GDM1 (cell line): ENCODE measurements at places on chromosomes 5 and 9.

- DNase-seq = no peak
These were observed 407.7 kb upstream of the GRAMD2B start for GRCh38 chr5:126015235-126016181.

GRCh38 chr9:115712981-115713380, 440.6 kb upstream of the PAPPA start:
- DNase-seq = no peak

DNA sequence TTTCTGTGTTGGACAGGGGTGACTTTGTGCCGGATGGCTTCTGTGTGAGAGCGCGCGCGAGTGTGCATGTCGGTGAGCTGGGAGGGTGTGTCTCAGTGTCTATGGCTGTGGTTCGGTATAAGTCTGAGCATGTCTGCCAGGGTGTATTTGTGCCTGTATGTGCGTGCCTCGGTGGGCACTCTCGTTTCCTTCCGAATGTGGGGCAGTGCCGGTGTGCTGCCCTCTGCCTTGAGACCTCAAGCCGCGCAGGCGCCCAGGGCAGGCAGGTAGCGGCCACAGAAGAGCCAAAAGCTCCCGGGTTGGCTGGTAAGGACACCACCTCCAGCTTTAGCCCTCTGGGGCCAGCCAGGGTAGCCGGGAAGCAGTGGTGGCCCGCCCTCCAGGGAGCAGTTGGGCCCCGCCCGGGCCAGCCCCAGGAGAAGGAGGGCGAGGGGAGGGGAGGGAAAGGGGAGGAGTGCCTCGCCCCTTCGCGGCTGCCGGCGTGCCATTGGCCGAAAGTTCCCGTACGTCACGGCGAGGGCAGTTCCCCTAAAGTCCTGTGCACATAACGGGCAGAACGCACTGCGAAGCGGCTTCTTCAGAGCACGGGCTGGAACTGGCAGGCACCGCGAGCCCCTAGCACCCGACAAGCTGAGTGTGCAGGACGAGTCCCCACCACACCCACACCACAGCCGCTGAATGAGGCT, at the start of gene ADRB2:
TSS of gene ADRB2 (plus strand) at position 559 of the 686 bp plus-strand sequence. CDS start 221 bp downstream, outside the sequence.
- DNase-seq = peak; percentile 93

DNA sequence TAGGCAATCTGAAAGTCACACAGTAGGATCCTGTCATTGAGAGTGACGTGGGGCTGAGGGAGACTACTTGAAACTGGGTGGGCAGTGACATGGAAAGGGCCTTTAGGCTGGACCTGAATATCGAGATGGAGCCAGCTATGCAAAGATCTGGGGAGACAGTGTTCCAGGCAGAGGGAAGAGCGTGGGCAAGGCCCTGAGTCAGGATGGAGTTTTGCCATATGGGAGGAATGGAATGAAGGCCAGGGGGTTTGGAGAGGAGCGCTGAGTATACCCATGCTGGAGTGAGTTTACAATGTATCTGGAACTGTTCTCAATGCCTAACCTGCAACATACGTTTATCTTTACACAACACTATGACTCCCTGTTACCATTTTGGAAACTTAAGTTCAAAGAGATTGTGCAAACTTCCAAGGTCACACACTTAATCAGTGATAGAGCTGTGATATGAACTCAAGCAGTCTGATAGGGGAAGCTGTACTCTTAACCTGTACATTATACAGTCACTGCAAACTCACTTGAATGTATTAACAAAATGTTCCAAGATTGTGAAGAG, 33.5 kb downstream of the INSYN2B start:
- no peak for DNase-seq

GRCh38 chr5:10482791-10483530, 41.3 kb downstream of the ROPN1L start:
- DNase-seq = no peak

DNA sequence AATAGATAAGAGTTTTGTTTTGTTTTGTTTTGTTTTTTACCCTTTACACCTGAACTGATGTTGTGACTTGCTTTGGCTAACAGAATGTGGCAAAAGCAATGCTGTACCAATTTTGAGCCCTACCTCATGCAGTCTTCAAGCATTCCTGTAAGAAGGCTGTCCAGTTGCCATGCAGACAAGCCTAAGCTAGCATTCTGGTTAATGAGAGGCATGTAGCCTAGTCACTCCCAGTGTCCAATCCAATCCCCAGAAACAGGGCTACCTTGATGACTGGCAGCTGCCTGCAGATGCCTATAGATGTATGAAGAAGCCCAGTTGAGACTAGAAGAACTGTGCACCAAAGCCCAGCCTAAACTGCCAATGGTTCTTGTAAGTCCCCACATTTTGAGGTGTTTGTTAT, 9.4 kb upstream of the EFNA5 start:
- DNase-seq = no peak

- no peak for DNase-seq
These were observed 287.7 kb downstream of the ACTL7B start for GRCh38 chr9:108568093-108568492.

DNA sequence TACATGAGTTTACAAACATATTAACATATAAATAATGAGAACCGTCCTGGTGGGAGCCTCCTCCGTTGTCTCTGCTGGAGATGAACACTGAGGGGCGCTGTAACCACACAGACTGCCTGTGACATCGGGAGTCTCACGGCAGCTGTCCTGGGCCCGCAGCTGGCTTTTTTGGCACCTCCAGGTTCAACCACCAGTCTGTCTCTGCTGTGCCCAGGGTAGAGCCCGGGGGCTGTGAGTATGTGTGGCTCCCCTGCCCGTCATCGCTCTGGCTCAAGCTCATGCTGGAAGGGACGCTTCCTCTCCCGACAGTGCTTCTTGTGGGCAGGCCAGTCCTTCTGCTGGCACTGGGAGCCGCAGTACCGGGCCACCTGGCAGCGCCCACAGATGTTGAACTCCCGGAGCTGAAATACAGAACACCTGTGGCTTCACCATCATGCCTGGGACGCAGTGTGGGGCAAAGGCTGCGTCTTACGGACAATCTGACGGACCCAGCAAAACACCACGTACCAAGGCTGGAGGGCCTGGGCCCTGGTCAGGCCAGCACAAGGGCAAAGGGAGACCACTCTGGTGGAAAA, 3.6 kb upstream of the DPH7 start:
- peak; percentile 4 for DNase-seq

- DNase-seq = no peak
These were observed 481.2 kb downstream of the ACTL7B start for GRCh38 chr9:108374626-108375025.

DNA sequence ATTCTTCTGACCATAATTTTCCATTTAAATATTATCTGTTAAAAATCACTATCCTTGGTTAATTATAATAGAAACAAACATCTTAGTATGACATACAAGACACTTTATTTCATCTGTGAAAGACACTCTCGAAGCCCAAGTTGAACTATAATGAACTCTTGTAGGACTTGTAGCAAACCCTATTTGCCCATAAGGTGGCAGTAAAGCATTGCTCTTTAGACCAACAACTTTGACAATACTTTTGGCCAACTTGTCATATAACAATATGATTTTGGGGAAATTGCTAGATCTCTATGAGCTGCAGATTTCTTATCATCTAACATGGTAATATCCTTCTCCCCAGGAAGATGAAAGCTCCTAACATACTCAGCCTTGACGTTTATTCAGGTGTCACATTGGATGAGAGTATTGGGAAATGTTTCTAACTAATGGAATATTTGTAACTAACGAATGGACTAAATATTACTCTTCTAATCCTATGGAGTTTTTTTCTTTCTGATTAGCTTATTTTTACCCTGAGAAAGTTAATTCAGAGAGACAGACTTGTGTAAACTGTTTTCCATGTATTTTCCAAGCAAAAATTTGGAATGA, 11.0 kb downstream of the SPINK14 start:
- peak; percentile 25 for DNase-seq

DNA sequence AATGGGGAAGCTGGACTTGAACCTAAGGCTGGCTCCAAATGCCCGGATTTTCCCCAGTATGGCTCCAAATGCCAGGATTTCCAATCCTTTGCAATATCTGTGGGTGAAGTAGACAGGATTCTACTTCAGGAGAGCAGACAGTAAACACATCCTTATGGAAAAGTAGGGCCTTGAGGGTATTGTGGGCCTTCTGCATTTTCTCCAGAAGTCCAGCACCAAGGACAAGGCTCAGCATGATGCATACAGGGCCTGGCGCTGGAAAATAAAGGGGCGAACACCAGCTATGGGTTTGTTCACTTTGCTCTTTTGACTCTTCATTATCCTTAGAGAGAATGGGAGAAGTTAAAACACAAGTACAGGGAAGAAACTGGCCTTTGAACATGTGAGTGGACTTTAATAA, 347.5 kb downstream of the SEMA5A start:
- DNase-seq = no peak

DNA sequence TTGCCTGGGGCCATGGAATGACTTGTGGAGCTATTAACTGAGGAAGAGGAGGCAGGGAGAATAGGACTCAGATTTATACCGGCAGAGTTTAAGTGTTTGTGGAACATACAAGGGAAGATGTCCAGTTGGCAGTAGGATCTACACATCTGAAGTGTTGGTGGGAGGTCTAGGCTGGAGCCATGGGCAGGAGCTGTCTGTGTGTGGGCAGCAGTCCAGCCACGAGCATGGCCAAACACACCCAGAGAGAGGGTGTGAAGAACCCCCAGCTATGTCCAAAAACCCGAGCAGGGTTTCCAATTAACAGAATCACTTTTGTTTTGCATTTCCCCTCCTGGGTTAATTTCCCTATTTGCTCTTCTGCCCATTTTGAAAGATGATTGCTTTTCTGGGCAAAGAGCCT, 393.7 kb downstream of the CDK5RAP2 start:
- no peak for DNase-seq

- no peak for DNase-seq
These were observed 208.7 kb upstream of the RAI14 start for GRCh38 chr5:34447424-34447823.

DNA sequence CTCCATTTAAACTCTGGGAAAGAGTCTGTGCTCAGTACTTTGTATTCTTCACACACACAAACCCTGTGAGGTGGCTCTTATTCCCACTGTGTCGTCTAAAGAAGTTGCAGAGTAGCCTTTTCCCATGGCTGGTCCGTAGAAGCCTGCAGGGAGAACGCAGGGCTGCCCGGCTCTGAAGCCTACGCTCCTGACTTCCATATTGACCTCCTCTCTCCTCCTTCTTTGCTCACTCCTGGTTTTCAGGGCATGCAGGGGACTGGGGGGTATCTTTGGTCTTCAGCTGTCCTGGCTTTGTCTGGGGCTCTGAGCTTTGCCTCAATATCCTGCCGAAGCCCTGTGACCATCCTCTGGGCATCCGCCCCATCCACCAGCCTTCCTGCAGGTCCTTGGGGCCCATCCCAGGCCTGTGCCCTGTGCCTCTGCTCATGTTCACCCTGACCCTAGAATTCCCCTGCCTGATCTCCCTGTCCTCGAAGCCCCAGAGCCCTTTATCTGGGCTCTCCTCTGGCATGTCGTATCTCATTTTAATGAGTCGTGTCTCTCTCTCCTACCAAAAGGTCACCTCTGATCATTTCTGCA, 83.8 kb upstream of the FSTL4 start:
- no peak for DNase-seq

- peak; percentile 13 for DNase-seq
These were observed 26.2 kb downstream of the RAD23B start for GRCh38 chr9:107309271-107309670.

GRCh38 chr9:134326724-134327601, 708 bp downstream of the RXRA start:
- no peak for DNase-seq

- DNase-seq = no peak
These were observed 2.9 kb downstream of the WDR38 start for GRCh38 chr9:124855944-124856765.

DNA sequence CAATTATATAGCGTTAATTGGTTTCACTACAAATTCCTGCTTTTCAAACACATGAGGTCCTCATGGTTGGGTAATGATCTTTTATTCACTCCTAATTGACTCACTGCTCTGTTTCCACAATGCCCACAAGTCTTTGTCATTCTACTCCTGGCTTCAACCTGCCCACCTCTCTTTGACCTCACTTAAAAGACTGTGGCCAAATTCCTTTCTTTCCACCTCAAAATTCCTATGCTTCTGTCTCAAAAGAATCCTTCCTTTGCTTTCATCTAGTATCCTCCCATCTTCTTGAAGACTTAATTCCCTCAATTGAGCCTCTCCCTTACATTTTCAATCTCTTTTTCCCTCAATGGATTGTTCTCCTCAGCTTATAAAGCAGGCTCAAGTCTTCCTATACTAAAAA, 4.9 kb downstream of the APBA1 start:
- no peak for DNase-seq

DNA sequence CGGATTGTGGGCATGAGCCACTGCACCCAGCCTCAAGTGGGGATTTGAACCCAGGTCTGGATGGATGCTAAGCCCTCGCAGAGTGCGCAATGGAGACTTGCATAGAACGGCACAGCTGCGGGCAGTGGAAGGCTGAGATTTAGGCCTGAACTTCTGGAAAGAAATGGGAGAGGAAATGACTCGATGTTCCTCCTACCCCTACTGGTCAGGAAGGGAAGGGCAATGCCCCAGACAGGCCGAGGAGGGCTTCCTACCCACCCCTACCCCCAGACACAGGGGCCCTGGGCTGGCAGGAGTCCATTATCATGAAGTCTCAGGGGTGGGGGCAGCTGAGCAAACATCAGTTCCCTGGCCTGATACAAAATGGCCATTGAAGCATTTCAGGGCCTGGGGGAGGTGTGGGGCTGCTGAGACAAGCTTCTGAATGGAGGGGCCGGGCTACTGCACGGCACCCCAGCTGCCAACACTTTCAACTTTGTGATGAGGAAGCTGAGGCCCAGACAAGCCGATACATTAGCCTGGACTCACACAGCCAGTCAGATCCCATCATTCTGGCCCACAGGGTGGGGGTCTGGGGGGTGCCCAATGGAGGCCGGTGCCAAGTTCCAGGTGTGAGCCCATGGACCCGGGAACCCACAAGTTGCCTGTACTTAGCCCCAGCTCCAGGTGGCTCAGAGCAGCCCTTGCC, 13.5 kb upstream of the WDR38 start:
- no peak for DNase-seq

DNA sequence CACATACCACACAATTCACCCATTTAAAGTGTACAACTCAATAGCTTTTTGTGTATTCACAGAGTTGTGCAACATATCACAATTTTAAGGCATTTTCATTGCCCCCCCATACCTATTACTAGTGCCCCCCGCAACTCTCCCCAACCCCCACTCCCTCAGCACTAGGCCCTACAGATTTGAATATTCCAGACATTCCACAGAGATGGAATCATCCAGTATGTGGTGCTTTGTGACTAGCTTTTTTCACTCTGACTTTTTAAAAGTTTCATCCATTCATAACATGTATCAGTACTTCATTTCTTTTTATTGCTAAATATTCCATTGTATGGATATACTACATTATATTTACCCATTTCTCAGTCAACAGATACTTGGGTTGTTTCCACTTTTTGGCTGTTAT, 102.9 kb upstream of the LRRTM2 start:
- DNase-seq = no peak

DNA sequence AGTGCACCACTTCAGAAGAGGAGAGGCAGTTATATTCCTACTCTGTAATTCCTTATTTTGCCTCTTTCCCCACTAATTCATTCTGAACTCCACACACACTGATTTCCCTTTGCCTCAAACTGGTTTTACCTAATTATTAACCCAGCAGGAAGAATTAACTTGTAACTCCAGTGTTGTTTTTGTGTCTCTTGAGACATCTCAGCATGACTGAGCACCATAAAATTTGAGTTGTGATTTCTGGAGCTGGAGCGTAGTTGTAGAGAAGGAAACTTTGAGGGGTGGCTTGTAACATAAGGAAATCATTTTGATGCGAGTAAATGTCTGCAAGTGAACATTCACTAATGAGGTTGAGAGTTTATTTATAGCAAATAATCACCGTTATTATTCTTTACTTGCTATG, 265.2 kb downstream of the TMEM38B start:
- DNase-seq = no peak

GRCh38 chr9:95230046-95230445, 87.5 kb downstream of the FANCC start:
- DNase-seq = no peak

- no peak for DNase-seq
These were observed 249.6 kb upstream of the EDIL3 start for GRCh38 chr5:84634256-84634655.
